ENCODE measurements at places on chromosomes 1 and 21. TPM values are rescaled to one million over a fixed set of nuclear protein-coding genes. Genes with fewer than 3 reads are reported as not detected.
A peak's percentile ranks its signal among the peaks of the same experiment; 100 is the strongest.

GRCh38 chr1:13469343-13469742 is 44.5 kb downstream of the LRRC38 start:
- no peak for DNase-seq
- H3K27ac ChIP-seq = no peak overlapping the region

- no peak overlapping the region for H3K4me3 ChIP-seq
- no peaks in the 10 kb centered on the region for H3K27me3 ChIP-seq
- H3K36me3 ChIP-seq = peaks cover 8% of the 10 kb centered on the region
- peaks cover 17% of the 10 kb centered on the region for H3K4me1 ChIP-seq
- no peak overlapping the region for H3K27ac ChIP-seq
These were observed 5.8 kb downstream of the DCAF8 start for GRCh38 chr1:160256396-160257046.

The IFNGR2 gene
- 18.8 TPM for total RNA-seq

- no peak overlapping the region for H3K4me3 ChIP-seq
- H3K36me3 ChIP-seq = peaks cover 6% of the 10 kb centered on the region
- H3K4me1 ChIP-seq = peaks cover 12% of the 10 kb centered on the region
- no peak for DNase-seq
- no peak overlapping the region for H3K27ac ChIP-seq
These were observed 10.8 kb upstream of the COL8A2 start for GRCh38 chr1:36135796-36136195.

The E2F2 gene
- total RNA-seq = 44.2 TPM

DNA sequence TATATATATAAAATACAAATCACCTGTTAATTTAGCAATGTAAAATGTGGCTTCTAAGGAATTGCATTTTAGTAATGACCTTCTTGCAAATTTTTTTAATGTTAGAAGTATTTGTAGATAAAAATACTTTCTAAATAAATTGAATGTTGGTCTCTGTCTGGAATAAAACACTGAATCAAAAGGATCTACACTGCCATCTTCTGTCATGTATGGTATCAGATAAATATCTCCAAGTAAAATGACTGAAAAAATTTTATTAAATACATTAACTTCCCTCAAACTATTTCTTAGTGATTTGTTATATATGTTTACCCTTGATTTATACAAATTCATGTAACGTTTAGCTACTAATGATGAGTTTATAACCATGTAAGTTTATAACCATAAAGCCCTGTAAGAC is 2029.3 kb downstream of the MRPL39 start:
- H3K4me1 ChIP-seq = no peaks in the 10 kb centered on the region
- H3K4me3 ChIP-seq = no peak overlapping the region
- DNase-seq = no peak
- H3K36me3 ChIP-seq = no peaks in the 10 kb centered on the region
- H3K27ac ChIP-seq = no peak overlapping the region
- peaks cover 5% of the 10 kb centered on the region for H3K27me3 ChIP-seq

The UBXN11 gene
- 60.5 TPM for total RNA-seq

- no peak overlapping the region for H3K27ac ChIP-seq
- H3K4me3 ChIP-seq = no peak overlapping the region
- peaks cover 2% of the 10 kb centered on the region for H3K27me3 ChIP-seq
- DNase-seq = no peak
These were observed 72.9 kb upstream of the RGS4 start for GRCh38 chr1:162996261-162996660.

GRCh38 chr1:172254521-172255222 is 165.8 kb upstream of the C1orf105 start:
- no peak for DNase-seq
- peak overlapping the region; percentile 66 for H3K27ac ChIP-seq
- H3K4me3 ChIP-seq = peak overlapping the region; percentile 23

The LAPTM5 gene
- total RNA-seq = 485 TPM

DNA sequence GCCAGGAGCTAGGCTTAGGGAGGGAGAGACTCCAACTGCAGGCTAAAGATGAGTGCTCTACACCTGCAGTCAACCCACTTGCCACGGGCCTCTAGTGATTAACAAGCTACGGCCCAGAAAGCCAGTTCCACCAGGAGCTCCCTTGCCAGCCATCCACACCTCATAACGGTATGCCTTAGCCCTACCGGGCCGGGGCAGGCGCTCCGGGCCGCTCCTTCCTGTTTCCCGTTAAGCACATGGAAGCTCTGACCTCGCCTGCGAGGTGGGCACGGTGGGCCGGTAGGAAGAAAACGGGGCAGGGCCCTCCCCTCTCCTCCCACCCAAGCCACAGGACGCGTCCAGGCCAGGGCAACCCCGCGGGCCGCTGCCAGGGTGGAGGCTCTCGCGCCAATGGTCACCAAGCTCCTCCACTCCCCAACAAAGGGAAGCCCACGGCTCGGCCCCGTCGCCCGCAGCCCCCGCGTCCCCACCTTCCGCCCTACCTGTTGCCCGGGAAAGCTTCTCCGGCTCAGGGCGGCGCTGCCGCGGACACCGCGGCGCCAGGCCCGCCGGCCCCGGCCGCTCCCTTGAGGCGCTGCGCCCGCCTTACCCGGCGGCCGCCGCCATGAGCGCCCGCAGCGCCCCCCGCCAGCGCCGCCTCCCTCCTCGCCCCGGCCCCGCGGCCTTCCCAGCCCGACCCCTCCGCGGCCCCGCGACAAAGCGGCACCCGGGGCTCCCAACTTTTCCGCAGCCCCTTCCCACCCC is 627 bp downstream of the CERS2 start:
- DNase-seq = peak; percentile 69
- peaks cover 53% of the 10 kb centered on the region for H3K4me1 ChIP-seq
- peaks cover 2% of the 10 kb centered on the region for H3K27me3 ChIP-seq
- no peaks in the 10 kb centered on the region for H3K36me3 ChIP-seq

DNA sequence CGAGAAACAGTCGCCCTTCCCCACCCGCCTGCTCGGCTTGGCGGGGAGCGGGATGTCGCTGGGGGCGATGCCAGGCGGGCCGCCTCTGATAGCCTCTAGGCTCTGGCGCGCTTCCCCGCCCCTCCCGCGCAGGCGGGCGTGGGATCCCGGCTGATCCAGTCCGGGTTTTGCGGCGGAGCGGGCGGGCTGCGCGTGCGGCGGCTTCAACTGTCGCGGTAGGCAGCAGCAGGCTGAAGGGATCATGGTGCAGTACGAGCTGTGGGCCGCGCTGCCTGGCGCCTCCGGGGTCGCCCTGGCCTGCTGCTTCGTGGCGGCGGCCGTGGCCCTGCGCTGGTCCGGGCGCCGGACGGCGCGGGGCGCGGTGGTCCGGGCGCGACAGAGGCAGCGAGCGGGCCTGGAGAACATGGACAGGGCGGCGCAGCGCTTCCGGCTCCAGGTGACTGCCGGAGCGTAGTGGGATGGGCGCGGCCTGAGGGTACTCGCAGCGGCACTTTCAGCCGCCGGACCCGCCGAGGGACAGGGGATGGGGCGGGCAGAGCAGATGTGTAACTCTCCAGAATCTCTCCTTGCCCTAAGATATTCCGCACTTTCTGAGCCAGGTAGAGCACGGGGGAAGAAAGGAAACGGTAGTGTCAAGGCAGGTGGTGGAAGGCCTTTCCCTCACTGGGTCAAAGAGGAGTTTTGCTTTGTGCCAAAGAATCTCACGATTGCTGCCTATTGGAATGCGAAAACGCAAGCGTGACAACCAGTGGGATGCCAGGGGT is at the start of gene FAAH:
TSS of gene FAAH (plus strand) at position 210 of the 764 bp plus-strand sequence. CDS start at position 242, 32 bp downstream.
- peaks cover 12% of the 10 kb centered on the region for H3K36me3 ChIP-seq
- peak within 1 kb of the TSS; percentile 71 for H3K4me3 ChIP-seq
- H3K4me1 ChIP-seq = peaks cover 8% of the 10 kb centered on the region
- H3K27ac ChIP-seq = peak within 1 kb of the TSS; percentile 74
- H3K27me3 ChIP-seq = peaks cover 21% of the 10 kb centered on the region
- DNase-seq = peak; percentile 70

DNA sequence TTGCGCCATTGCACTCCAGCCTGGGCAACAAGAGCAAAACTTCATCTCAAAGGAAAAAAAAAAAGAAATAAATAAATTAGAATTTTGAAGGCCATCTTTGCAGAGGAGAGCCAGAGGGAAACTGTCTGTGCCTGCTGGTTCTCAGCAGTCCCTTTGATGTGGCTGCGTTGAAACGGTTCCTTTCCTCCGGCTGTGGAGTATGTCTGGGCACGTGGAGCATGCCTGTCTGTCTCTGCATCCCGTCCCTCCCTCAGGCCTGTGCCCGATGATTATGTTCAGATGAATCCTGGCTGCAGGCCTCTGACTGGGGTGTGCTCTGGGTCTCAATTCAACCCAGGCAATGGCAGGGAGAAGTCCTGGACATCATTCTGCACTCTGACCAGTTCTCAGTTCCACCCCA is 33.4 kb downstream of the KIAA1614 start:
- no peak for DNase-seq
- H3K27ac ChIP-seq = no peak overlapping the region
- H3K27me3 ChIP-seq = no peaks in the 10 kb centered on the region
- H3K36me3 ChIP-seq = peaks cover 44% of the 10 kb centered on the region
- H3K4me1 ChIP-seq = peaks cover 7% of the 10 kb centered on the region

DNA sequence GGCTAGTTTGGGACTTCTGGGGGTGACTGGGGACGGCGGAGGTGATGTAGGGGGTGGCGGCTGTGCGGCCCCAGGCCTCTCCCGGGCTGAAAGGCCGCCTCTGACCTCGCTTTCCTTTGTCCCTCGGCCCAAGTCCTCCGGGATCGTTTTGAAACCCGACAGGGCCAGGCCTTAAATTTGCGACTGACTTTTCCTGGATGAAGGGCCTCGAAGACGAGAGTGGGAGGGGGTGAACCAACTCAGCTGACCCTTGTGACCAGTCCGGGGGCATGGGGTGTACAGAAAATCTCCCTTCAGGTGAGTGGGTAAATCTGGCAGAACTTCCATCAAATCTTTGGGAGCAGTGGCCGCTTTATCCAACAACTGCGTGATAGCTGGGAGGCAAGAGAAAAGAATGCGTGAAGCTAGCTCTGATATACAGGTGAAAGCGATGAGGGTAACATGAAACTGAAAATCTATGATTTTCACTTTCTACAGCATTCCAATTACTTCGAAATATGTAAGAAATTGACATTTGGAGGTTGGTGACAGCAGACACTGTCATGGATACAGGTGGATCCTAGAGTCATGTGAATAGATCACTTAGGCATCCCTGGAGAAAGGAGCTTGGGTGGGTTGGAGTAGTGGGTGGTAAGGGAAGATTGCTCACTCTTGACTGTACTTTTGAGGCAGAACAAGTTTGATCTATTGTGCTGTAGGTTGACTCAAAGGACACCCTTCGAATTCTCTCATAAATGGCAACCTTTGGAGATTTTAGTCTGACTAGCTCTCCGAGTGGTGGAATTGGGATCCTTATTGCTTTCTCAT is 885 bp downstream of the AHCYL1 start:
- DNase-seq = no peak
- peaks cover 6% of the 10 kb centered on the region for H3K36me3 ChIP-seq
- peak overlapping the region; percentile 95 for H3K27ac ChIP-seq
- peak overlapping the region; percentile 98 for H3K4me3 ChIP-seq
- H3K4me1 ChIP-seq = peaks cover 34% of the 10 kb centered on the region

- no peaks in the 10 kb centered on the region for H3K27me3 ChIP-seq
- peaks cover 73% of the 10 kb centered on the region for H3K36me3 ChIP-seq
- no peak overlapping the region for H3K27ac ChIP-seq
- H3K4me1 ChIP-seq = peaks cover 10% of the 10 kb centered on the region
- no peak overlapping the region for H3K4me3 ChIP-seq
These were observed 21.1 kb downstream of the SLC25A24 start for GRCh38 chr1:108179018-108179417.

The LGR6 gene
- 5.2 TPM for total RNA-seq

GRCh38 chr1:97849345-97850340 is 71.2 kb downstream of the DPYD start:
- no peak for DNase-seq
- H3K36me3 ChIP-seq = peaks cover 11% of the 10 kb centered on the region
- H3K27ac ChIP-seq = no peak overlapping the region
- H3K4me1 ChIP-seq = peaks cover 7% of the 10 kb centered on the region

The CD58 gene
- total RNA-seq = 25.1 TPM

DNA sequence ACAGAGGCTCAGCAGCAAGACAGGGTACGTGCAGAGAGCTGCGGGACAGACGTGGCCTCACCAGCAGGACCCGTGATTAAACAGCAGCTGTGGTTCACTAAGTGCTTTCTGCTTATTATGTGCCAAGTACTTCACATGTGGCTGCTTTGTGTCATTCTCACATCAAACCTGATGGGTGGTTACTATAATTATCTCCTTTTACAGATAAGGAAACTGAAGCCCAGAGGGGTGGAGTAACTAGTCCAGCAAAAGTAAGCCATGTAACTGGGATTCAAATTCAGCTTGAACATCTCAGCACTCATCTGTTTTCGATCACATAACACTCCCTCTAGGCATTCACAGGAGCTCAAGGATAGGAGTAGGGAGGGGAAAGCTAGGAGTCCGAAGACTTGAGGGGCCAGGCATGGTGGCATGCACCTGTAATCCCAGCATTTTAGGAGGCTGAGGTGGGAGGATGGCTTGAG is 50.8 kb upstream of the CLIC4 start:
- no peaks in the 10 kb centered on the region for H3K36me3 ChIP-seq
- H3K27ac ChIP-seq = no peak overlapping the region
- no peak for DNase-seq

DNA sequence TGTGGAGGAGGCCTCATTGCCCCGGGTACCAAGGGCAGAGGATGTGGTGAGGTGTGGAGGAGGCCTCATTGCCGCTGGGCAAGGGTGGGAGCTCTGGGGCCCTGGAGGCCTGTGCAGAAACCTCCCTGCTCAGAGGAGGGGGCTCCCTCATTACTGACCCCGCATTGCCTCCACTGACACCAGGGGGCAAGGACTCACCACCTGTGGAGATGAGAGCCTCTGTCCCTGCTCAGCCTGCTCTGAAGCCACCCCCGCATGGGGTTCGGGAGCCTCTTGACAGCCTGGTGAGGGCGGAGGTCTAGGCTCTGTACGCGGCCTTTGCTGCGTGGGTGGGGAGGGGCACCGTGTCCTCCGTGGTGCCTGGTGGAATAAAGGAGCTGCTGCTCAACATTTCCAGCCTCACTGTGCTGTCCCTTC is 95.0 kb upstream of the COL6A1 start:
- H3K4me1 ChIP-seq = peaks cover 14% of the 10 kb centered on the region
- H3K36me3 ChIP-seq = peaks cover 6% of the 10 kb centered on the region
- H3K27me3 ChIP-seq = peaks cover 15% of the 10 kb centered on the region
- DNase-seq = no peak
- H3K27ac ChIP-seq = peak overlapping the region; percentile 86

DNA sequence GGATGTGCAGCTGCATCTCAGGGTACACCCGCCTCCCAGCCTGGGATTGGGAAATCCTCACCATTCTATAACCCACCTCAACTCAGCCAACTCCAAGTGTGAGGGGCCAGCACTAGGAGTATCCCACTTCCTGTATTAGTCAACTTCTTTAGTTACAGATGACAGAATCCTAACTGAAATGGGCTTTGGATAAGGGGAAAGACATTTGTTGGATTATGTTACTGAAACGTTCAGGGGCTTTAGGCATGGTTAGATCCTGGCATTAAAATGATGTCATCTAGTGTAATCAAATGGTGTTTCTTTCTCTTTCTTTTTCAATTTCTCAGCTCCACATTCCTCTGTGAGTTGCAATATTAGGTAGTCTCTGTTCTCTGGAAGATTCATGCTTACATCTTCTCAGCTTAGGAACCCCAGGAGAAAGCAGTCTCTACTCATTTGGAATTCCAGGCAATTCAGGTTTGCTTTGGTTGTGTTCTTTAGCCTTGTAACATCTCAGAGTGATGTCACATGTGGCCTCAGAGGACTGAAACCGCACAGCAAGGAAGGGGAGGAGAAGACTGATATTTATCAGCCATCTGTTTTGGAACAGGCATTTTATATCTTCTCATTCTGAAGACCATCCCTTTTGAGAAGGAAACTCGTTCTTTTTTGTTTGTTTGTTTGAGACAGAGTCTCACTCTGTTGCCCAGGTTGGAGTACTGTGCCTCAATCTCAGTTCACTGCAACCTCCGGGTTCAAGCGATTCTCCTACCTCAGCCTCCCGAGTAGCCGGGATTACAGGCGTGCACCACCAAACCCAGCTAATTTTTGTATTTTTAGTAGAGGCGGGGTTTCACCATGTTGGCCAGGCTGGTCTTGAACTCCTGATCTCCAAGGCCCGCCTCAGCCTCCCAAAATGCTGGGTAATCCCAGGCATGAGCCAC is 18.9 kb upstream of the TMEM54 start:
- no peak overlapping the region for H3K4me3 ChIP-seq
- peaks cover 75% of the 10 kb centered on the region for H3K27me3 ChIP-seq
- no peak overlapping the region for H3K27ac ChIP-seq

The MROH7 gene
- not detected for total RNA-seq

All from activated naive CD8-positive, alpha-beta T cell treated with anti-CD3 and anti-CD28 coated beads, Interleukin-2, amount 10 ng/mL, durations not matched to agents 7 days and 5 days (primary cell).